RCC 7860 (cell line): ENCODE measurements at places on chromosomes 7 and 10.
A peak's percentile ranks its signal among the peaks of the same experiment; 100 is the strongest.

DNA sequence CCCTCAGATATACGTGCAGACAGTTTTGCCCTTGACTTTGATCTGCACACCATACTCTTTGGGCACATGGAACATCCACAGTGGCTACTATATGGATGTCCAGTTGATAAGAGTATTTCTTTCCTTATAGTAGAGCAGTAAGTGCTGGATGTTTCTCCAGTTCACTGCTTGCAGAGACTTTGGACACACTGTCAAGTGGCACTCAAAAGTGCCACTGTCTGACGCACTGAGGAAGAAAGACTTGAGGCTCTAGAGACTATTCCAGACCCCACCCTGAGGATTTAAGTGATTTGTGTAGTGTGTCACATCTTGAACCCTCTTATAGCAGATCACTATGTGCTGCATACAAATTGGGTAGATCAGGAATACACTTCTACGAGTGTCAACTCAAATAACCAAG is 179.1 kb downstream of the GNAI1 start:
- no peak for DNase-seq

- DNase-seq, result peak; percentile 35
These were observed 750 bp downstream of the ZNF398 start for GRCh38 chr7:149147752-149148653.

DNA sequence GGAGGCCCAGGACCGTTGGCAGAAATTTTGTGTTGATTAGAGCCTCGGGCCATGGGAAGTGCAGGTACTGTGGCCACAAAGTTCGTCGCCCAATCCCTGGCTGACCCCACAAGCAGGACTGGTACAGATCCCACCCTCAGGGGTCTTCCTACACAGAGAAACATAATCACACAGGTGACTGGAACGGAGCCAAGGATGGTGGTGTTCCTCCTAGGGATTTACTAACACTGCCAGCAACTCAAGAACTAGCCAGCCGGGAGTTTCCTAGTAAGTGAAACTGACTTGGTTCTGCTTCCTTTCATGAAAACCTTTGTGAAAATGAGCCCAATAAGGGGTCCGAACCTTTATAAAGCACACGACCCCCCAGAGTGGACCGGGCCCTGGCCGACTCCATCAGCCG is 5.7 kb downstream of the CUX1 start:
- no peak for DNase-seq

GRCh38 chr10:59273445-59273844 is 88.9 kb downstream of the FAM13C start:
- DNase-seq, result no peak

DNA sequence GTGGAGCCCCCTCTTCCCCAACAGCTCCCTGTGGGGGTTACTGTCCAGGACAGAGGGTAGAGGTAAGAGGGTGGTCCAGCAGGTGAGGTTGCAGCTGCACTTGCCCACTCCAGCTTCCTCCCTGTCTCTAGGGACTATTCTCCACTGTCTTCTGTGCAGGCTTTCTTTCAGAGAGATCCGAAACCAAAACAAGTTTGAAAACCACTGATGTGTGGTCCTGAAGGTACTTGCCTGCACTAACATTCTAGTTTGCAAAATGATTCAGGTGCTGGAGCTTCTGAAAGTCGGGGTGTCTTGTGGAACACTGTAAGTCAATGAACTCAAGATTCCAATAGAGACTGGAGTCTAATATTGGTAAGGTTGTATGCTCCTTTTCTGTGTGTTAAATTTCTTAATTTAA is 63.1 kb downstream of the BLNK start:
- DNase-seq, result no peak

DNA sequence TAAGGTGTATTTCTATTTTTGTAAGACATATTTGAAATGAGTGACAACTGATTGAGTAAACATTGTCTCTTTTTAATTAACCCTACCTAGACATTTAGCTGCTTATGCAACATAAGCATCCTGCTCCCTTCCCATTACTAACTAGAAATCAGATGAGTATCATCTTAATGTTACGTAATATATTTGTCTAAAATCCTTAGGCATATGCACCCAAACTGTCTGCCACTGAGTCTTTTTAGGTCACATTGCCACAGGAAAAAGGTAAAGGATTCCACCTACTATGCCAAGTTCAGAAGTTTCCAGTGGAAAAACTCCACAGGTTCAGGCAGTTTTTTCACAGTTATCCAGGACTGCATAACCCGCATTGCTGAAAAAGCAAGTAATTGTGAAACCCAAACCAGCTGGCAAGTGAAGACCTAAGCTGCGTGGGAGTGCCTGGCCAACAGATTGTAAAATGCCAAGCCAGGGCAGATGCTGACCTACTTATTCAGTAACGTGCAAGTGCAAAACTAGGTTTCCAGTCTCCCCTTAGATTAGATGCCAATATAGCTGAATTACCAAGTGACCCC is 983.7 kb downstream of the GATA3 start:
- DNase-seq, result no peak

GRCh38 chr7:39413636-39414223 is 152.5 kb upstream of the YAE1 start:
- no peak for DNase-seq

DNA sequence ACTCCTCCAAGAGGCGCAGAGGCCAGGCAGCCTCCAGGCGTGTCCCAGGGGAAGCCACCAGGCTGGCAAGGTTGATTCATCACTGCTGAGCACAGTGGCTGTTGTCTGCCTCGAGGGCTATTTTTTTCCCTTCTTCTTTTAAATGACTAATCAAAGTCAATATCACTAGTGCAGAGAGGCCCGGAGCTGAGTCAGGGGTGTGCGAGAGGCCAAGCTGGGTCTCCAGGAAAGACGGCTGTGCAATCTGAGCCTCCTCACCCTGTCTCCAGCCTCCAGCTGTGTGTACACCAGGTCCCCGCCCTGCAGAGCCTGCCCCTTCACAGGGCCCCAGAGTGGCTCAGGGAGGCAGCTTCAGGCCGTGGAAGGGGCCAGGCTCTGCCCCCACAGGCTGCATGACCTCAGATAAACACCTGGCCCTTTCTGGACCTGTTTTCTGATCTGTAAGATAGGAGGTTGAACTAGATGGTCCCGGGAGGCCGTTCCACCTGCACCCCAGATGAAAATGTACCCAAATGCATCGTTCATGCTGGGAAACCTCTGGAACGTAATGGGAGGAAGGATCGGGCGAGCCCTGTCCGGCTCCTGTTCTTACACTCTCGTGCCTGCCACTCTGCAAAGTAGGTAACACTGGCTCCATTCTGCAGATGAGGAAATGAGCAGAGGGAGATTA is 3.7 kb downstream of the STX1A start:
- DNase-seq, result peak; percentile 99

DNA sequence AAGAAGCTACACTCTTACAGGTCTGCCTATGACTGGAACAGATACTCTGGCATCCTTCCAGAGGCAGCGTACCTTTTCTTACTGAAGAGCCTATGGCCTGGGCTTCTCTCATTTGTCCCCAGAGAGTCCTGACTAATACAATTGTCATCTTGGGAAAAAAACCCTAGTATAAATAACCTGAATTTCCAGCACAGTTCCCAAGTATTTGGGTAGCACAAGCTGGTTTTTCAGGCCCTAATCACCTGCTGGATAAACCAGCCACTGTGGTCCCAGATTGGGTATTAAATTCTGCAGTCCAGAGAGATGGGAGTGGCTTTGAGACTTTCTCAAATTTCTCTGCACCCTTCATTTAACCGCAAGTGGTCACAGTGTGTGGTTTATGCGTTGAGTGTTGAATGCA is 186.8 kb upstream of the NEBL start:
- peak; percentile 87 for DNase-seq

DNA sequence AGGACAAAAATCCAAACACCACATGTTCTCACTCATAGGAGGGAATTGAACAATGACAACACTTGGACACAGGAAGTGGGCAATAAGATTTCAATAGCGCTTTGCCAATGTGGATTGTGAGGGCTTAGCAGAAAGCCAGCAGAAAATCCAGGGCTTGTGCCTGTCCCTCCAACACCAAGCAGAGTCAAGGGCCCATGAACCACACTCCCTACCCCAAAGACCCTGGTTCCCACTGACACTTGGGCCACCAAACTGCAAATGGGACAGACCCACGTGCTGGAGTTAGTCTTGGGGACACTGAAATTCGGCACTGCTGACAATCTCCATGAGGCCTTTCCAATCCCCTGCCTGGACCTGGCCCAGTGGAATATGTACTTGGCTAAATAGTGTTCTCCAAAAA is 67.0 kb downstream of the GRID1 start:
- no peak for DNase-seq

DNA sequence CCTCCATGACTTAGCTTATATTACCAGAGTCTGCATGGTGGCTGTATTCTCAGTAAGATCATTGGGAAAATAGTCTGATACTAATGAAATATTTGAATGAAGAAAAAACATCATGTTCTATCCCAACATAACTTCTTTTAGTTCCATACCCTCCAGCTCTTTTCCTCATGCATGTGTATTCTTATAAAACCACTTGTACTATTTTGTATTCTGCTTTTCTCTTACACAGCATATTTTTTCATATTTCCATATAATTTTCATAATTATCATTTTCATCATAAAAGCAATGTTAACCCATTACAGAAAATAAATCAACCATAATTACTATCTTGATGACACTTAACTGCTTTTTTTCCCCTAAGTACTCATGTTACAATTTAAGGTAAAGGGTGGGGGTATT is 371.2 kb upstream of the LRGUK start:
- no peak for DNase-seq

DNA sequence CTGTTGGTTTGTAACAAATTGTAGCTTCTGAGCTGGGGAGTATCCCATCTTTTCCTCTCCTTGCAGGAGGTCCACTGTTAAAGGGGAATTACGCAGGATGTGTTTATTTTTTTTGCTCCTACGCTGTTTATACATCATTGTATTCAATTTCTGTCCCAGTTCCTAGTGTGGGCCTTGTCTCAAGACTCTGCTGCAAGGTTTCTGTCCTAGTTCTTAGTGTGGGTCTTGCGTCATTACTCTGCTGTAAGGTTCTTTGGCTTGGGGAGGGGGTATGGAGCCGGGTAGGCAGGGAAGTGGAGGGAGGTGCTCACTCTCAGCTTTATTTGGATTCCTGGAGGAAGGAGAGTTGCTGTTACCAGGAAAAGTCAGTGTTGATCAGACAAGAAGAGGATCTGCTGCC is 64.0 kb upstream of the TRIM8 start:
- no peak for DNase-seq

- DNase-seq, result no peak
These were observed 132.7 kb upstream of the CDK6 start for GRCh38 chr7:92969061-92969460.

DNA sequence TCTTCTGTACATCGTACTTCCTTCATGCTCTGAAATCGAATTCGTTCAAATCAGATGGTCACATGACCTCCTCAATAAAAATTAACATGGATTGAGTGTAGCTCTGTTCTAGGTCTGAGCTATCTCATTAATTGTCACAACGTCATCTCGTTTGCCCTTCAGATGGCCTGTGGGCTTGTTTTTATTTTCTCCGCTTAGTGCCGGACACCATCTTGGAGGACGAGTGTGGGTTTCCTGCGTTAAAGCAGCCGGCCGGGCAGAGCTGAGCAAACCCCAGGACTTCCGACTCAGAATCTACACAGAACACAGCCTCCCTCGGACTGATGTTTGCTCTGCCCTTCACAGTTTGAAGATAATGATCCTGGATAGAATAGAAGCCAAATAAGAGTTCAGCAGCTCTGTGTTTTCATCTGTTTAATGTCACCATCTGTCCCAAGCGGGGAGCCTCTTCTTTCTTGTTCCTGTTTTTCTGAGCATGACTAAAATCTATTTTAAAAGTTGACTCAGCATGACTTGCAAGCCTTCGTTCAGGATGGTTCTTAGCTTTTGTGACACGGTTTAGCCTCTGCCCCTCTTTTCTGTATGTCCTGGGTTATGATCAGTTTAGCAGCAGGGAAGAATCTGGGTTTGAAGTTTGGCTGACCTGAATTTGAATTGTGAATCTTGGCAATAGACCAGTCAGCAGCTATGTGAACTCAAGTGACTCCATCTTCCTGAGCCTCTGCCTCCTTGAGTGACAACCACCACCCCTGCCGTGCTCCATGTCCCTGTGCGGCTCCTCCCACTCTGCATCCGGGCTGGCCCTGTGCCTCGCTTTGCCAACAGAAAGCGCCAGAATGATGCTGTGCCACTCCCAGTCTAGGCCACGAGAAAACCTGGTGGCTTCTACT is 30.6 kb upstream of the GALNTL5 start:
- no peak for DNase-seq

- DNase-seq, result no peak
These were observed 433.1 kb downstream of the TYW1 start for GRCh38 chr7:67429735-67430134.

DNA sequence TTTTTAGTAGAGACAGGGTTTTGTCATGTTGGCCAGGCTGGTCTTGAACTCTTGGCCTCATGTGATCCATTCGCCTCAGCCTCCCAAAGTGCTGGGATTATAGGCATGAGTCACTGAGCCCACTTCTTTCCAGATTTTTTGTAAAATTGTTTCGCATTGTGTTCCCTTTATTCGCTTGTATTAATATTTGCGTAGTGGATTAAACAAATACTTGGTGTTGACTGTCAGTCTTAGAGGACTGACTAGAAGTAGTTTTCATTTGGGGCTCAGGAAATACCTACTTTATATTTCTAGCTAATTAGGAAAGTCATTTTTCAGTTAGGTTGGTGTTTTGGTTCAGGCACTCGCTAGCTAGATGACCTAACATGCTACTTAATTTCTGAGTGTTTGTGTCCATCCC is 11.1 kb downstream of the WAC start:
- no peak for DNase-seq

DNA sequence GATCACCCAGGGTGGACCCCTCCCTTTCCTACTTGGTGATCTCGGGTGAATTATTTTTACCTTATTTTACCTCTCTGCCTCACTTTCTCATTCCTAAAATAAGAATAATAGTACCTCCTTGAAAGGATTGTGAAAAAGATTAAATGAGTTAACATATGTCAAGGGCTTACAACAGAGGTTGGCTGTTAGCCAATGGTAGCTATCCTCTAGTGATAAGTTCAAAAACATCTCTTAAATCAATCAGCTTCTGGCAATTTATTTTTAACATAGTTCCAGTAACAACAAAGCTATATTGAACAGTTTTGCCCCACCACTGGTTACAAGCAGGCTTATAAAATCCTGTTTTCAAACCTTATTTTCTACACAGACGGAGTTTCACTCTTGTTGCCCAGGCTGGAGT is 45.4 kb downstream of the TMEM168 start:
- no peak for DNase-seq

- DNase-seq, result no peak
These were observed 575 bp downstream of the DLG5 start for GRCh38 chr10:77925795-77926565.

DNA sequence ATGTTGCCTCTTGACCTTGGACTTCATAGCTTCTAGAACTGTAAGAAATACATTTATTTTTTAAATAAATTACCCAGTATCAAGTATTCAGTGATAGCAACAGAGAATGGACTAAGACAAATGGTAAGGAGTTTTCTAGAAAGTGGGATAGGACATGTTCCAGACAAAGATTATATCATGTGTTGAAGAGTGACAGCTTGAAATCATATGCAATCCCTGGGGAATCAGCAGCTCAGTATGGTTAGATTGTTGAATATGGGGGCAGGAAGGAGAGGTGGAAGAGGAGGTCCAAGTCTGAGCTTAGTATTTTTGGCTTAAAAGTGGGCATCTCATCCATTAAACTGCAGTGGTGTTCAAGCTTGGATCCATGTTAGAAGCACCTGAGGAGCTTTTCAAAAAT is 74.1 kb downstream of the ENTPD1 start:
- DNase-seq, result no peak
